Fibroblast of skin of right quadriceps (primary cell): ENCODE measurements at places on chromosomes 4 and X.
A peak's percentile ranks its signal among the peaks of the same experiment; 100 is the strongest.

GRCh38 chr4:38805530-38806145 is 1.0 kb upstream of the TLR1 start:
- DNase-seq: no peak

GRCh38 chr4:39614487-39615162 is 24.0 kb downstream of the SMIM14 start:
- peak; percentile 75 for DNase-seq

- DNase-seq: no peak
Observed at GRCh38 chr4:134085496-134085895, 116.1 kb downstream of the PABPC4L start.

- DNase-seq: no peak
Observed at GRCh38 chr4:28686618-28687017, 1826.0 kb downstream of the STIM2 start.

- DNase-seq: peak; percentile 27
Observed at GRCh38 chr4:924107-925096, 7.7 kb downstream of the GAK start.

GRCh38 chr4:106677213-106677612 is 308.6 kb upstream of the GIMD1 start:
- DNase-seq: no peak

GRCh38 chr4:40669504-40669903 is 39.8 kb upstream of the RBM47 start:
- DNase-seq: no peak

- peak; percentile 16 for DNase-seq
Observed at GRCh38 chr4:74316397-74316796, 8.1 kb downstream of the EPGN start.

DNA sequence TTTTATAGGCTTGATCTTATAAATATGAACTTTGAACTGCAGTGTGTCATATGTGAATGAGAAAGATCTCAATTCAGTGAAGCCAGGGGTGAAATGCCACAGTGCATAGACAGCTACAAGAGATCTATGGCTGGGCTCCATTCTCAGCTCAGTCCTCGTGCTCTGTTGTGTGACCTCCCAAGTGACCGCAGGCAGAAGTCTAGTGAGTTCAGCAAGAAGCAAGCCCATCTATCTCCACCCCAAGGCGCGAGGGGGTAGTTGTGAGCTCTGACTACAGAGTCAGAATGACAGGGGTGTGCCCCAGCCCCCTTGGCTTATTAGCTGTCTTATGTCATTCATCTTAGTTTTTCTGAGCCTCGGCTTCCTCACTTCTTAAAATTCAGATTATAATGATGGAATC is 378.3 kb downstream of the FBXW7 start:
- no peak for DNase-seq

DNA sequence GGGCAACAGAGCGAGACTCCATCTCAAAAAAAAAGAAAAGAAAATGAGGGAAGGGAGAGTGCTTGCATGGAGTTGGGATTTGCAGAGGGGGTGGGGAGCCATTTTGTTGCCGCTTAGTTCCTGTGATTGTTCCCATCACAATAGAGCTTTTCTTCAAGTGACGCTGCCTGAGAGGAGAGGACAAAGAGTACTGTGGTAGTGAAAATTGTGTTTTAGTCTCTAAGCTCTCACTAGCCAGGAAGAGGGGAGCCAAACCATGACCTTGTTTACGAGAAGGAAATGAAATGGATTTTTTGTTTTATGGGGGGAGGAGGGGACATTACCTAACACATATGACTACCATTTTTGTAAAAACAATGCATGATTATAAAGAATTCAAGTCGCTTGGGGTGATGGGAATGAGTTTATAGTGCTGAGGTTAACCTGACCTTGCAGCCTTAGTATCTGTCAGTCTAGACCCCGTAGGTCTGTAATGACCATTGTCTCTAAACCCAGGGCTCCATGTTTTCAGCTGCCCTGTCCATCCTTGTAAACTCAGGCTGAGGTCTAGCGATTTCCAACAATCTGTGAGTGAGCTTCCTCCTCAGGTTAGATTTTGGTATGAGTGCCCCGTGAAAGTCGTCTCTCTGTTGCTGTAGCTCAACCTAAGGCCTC is 18.8 kb downstream of the SRD5A3 start:
- DNase-seq: no peak

DNA sequence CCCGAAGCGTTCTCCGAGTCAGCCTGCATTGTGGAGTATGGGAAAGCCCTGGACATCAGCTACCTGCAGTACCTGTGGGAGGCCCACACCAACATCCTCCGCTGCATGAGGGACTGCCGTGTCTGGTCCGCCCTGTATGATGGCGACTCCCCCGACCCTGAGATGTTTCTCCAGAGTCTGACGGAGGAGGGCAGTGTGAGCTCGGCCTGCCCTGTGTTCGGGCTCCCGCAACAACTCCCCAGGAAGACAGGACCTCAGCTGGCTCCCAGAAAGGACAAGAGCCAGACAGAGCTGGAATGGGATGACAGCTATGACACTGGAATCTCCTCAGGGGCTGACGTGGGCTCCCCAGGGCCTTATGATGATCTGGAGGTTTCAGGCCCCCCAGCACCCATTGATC is 111.3 kb downstream of the GATB start:
- DNase-seq: no peak

- DNase-seq: no peak
Observed at GRCh38 chrX:14941301-14941700, 68.1 kb downstream of the MOSPD2 start.

- no peak for DNase-seq
Observed at GRCh38 chr4:6071959-6072720, 53.9 kb upstream of the C4orf50 start.

GRCh38 chr4:177937041-177937440 is 494.8 kb upstream of the AGA start:
- no peak for DNase-seq

DNA sequence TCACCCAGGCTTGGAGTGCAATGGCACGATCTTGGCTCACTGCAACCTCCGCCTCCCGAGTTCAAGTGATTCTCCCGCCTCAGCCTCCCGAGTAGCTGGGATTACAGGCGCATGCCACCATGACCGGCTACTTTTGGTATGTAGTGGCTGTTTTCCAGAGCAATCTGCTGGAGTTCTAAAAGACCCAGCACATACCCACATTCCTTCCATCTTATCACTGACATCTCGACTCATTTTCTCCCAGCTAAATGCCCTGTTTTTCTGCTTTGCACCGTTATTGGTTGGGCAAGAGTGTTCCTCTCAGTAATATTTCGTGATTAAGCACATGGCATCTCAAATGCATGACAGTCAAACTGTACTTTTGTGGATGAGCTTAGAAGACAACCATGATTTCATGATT is 53.7 kb downstream of the PRKX start:
- peak; percentile 29 for DNase-seq
